ENCODE measurements at places on chromosomes 2 and 18.

DNA sequence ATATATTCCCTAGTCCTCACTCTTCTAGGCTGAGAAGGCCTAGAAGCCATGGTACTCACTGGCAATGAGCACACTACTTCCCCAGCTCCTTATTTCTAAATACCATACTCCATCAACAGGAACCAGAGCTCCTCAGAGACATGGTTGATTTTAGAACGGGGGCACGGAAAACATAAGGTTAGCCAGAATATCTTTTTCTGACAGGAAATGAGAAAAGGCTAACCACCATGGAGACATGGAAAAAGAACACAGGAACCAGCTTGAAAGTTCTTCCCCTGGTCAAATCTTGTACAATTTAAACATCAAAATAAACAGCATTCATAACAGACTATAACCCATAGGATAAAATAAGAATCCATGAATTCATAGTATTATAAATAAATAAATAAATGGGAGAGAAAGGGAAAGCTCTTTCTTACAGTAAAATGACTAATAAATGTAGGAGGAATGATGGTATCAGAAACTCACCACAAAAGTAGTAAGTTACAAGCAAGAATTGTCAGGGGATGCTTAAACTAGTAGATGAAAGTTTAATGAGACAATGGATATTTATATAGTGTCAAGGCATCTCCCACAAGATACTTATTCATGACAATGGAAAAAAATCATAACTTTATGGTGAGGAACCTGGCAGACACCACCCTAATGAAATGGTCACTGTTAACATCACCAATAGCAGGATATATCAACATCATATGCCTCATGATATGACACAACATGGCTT, 20.6 kb upstream of the GCC2 start:
- DNase-seq, result no peak

GRCh38 chr2:178630581-178630980, 150.3 kb downstream of the PLEKHA3 start:
- DNase-seq, result no peak

DNA sequence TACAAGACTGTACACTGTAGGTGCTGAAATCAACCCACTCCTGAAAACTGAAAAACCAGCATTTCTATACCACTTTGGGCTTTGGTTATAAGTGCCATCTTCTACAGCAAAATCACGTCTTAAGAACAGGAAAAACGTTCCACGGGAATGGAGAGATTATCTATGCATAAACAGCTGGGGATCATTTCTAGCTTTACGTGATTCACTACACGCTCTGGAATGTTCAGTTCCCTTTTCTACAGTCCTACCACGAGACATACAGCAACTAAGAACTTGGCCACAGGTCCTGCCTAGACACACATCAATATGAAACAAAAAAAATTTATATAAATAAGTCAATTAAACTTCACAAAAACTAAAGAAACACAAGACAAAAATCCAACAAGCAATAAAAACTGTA, 3.6 kb downstream of the CXCR4 start:
- no peak for DNase-seq

DNA sequence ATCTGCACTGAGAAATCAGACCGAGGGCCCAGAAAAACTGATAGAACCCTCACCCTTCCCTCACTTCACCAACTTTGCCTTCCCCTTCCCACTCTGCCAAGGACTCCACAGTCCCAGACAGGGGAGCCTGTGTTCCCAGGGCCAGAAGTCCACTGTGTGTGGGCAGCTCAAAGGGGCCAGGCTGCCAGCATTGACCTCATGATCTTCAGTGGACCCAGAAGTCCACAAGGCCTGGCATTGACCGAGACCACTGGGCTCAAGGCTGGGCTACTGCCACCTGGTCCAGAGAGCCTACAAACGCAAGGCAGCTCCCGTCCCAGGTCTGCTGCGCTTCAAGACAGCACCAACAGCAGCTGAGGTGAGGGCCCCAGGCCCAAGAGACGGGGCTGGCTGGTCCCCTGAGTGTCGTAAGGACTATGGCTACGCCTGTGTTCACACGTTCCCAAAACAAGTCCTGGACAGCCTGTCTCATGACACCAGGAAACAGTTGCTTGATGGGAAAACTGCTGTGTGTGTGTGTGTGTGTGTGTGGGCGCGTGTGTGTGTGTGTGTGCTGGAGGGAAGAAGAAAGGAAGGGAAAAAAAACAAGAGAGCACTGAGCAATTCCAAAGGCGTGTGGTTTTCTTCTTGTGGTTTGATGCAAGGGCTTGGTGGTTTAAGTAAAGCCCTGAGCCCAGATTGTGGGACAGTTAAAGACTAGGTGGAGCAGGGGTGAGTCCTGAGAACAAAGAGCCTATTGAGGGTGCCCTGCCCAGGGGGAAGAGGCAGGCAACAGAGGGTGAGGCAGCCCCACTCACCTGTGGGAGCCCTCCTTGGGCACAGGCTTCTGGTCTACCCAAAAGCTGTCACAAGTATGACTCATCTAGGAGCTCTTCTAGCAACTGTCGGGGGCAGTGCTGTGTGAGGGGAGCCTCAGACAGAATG, 46.6 kb upstream of the ZBTB7C start:
- no peak for DNase-seq

GRCh38 chr2:10348891-10349290, 46.2 kb downstream of the HPCAL1 start:
- DNase-seq, result no peak

- DNase-seq, result no peak
Observed at GRCh38 chr18:58446391-58447060, 182.4 kb downstream of the ALPK2 start.

DNA sequence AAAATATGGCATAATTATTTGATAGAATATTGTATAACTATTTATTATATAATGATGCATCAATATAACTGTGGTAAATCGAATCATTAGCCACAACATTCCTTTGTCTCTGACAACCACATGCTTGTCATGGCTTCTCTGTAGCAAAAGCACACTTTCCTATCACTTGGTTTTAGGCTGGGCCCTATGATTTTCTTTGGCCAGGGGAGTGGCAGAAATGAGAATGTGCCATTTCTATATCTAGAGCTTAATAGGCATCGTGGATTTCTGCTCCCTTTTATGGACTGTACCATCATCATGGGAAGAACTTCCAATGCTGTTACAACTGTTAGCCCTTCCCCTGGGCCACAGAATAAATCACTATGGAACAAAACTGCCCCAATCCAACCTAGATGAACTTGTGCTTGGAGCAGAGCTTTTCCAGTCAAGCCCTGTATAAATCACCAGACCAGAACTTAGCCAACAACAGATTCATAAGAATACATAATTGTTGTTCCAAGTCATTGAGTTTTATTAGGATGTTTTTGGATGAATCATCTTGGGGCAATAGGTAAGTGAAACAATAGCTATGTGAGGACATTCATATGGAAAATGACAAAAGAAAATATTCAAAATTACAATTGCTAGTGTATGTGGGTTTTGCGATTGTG, 715.8 kb downstream of the ERBB4 start:
- no peak for DNase-seq

GRCh38 chr2:124646166-124646815, 621.2 kb downstream of the CNTNAP5 start:
- no peak for DNase-seq

DNA sequence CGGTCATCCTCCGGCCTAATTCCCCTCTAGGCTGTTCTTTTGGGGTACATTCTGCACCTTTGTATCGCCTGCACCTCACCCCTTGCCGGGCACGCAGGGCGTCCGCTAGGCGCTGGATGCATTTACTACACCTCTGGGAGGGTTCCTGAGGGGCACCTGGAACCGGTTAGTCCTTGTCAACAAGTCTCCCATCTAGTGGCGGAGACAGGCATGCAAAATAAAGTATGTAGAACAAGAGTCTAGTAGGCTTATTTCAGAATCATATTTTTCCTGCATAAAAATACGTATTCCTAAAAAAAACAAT, 705 bp upstream of the TEX261 start:
- no peak for DNase-seq

- no peak for DNase-seq
Observed at GRCh38 chr18:36382854-36383253, 85.3 kb downstream of the FHOD3 start.

- DNase-seq, result no peak
Observed at GRCh38 chr2:153536115-153536514, 57.6 kb upstream of the RPRM start.

DNA sequence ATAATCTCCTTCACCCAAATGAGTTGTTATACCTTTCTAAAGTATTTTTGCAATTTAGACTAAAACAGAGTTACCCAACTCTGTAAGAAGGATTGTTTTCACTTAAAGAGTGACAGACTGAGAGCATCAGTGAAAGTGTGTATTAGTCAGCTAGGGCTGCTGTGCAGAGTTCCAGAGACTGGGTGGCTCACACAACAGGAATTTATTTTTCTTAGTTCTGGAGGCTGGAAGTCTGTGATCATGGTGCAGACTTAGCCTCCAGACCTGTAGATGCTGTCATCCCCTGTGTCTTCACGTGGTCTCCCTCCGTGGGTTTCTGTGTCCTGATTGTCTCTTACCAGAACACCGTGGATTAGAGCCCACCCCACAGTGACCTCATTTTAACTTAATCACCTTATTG, 40.0 kb downstream of the BCL2L11 start:
- no peak for DNase-seq

DNA sequence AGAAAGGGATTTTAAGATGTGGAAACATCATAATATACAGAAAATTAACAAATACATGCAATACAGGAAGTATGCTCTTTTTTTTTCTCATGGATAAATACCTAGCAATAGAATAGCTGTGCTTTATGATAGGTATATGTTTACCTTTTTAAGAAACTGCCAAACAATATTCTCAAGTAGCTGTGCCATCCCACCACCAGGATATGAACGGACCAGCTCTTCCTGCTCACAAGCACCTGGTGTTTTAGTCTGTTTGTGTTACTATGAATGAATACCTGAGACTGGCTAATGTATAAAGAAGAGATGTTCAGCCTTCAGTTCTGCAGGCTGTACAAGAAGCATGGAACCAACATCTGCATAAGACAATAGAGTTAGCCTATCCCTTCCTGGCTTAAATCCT, 19.9 kb upstream of the UGT1A8 start:
- DNase-seq, result no peak

- DNase-seq, result no peak
Observed at GRCh38 chr2:69966496-69966895, 5.1 kb upstream of the ASPRV1 start.

GRCh38 chr18:79553154-79553553, 126.4 kb upstream of the CTDP1 start:
- no peak for DNase-seq

- DNase-seq, result no peak
Observed at GRCh38 chr2:4693266-4693665, 989.9 kb downstream of the DCDC2C start.

- DNase-seq, result no peak
Observed at GRCh38 chr18:31303771-31304170, 14.2 kb upstream of the DSG1 start.

- DNase-seq, result no peak
Observed at GRCh38 chr2:19614066-19614465, 255.6 kb upstream of the OSR1 start.

GRCh38 chr2:26008851-26009566, 24.9 kb upstream of the RAB10 start:
- DNase-seq, result no peak

GRCh38 chr2:230902180-230902899, 22.7 kb downstream of the GPR55 start:
- no peak for DNase-seq

- no peak for DNase-seq
Observed at GRCh38 chr2:140256080-140256479, 1475.9 kb upstream of the NXPH2 start.

DNA sequence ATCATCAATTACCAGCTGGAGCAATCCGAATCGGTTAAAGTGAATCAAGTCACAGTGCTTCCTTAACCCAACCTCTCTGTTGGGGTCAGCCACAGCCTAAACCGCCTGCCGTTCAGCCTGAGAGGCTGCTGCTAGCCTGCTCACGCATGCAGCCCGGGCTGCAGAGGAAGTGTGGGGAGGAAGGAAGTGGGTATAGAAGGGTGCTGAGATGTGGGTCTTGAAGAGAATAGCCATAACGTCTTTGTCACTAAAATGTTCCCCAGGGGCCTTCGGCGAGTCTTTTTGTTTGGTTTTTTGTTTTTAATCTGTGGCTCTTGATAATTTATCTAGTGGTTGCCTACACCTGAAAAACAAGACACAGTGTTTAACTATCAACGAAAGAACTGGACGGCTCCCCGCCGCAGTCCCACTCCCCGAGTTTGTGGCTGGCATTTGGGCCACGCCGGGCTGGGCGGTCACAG, 496 bp upstream of the ITGA4 start:
- DNase-seq, result no peak

- DNase-seq, result no peak
Observed at GRCh38 chr18:70172225-70172624, 33.3 kb downstream of the RTTN start.

DNA sequence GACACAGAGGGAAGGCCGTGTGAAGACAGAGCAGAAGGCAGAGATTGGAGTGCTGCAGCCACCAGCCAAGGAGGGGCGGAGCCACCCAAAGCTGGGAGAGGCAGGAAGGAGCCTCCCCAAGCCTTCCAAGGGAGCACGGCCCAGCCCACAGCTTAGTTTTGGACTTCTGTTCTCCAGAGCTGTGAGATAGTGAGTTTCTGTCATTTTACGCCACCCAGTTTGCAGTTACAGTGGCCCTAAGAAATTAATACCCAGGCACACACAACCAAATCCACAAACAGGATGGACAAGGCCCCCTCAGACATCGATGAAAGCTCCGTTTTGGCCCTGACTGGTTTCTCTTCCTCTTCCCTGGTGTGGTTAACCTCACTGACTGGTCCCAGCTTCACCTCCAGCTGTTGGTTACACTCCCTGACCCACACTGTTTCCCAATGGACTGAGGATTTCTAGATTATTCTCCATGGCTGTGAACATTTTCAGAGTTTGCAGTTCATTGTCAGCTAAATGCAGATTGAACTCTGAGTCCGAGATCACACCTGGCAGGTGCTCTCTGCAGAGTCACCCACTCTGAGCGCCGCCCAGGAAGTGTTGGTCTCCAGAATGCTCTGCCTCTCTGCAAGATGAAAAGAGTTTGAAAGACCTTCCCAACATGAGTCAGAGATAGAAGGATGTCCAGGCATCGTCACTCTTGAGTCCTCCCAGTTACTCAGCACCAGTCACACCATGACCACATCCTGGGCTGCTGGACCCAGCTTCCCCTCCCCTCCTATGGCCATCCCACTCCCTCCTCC, 100.2 kb downstream of the TWIST2 start:
- DNase-seq, result no peak

- no peak for DNase-seq
Observed at GRCh38 chr18:4765401-4765800, 310.3 kb upstream of the DLGAP1 start.
